D341Med (cell line): ENCODE measurements at places on chromosomes 4 and X.

- no peak for DNase-seq
Observed at GRCh38 chrX:8432396-8432795, 32.2 kb upstream of the VCX3B start.

GRCh38 chr4:6824772-6825402 is 42.4 kb downstream of the KIAA0232 start:
- DNase-seq: no peak

GRCh38 chr4:77446601-77447000 is 159.0 kb upstream of the CXCL13 start:
- DNase-seq: no peak

DNA sequence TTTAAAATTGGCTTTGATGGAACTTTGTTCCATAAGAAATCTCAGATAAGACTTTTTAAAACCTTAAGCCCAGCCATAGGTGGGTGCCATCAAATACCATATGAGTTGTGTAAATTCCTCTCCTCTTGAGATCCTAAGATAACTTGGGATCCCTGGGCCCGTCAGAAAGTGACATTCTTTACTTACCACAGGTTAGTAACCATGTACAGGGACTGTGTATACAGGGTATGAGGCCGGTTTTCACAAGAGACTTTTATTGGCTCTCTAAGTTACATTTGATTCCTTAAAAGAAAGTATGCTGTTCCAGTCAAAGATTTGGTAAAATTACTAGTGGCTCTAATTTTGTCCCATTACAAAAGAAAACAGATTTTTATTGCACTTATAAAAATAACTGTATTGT is 110.1 kb downstream of the APOOL start:
- DNase-seq: no peak

- no peak for DNase-seq
Observed at GRCh38 chrX:154419189-154419588, 7.8 kb downstream of the TAFAZZIN start.

DNA sequence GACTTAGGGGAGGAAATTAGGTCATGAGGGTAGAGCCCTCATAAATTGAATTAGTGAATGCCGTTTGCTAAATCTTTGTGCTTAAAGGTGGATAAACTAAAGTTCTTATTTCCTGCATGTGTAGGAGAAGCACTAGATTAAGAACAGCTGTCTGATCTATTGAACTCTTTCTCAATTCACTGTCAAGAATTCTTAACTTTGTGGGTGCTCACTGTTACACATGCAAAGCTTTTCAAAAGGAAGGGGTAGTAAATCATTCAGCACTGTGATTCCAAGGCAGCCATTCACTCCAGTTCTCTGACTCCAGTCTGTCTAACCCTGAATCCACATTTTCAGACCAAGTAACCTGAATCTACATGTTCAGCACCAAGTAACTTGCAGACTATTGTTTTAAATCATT is 1520.1 kb downstream of the PCDH18 start:
- no peak for DNase-seq

DNA sequence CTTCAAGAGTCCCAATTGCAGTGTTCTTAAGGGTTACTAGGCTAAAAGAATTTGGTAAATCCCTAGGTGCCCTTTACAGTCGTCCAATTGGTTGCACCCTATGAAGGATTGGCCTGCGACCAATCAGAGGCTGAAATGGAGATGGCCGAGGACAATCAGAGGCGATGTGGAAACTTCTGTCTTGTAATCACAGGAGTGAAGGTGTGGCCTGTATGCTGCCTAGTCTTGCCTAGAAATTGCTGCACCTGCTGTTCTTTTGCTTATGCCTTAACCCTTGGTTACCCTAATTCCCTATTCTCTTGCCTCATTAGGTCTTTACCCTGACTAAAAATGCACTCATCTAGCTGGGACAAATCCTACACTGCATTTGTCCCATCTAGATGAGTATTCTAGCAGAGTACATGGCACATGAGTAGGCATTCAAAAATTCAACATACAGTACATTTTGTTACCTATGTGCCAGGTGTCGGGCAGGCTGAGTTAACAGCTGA is 1.0 kb upstream of the DCK start:
- DNase-seq: no peak

- no peak for DNase-seq
Observed at GRCh38 chr4:169756971-169757574, 671 bp downstream of the HPF1 start.

GRCh38 chr4:13399257-13399656 is 84.9 kb downstream of the RAB28 start:
- no peak for DNase-seq

- DNase-seq: peak; percentile 8
Observed at GRCh38 chr4:64911846-64912245, 502.6 kb upstream of the TECRL start.

DNA sequence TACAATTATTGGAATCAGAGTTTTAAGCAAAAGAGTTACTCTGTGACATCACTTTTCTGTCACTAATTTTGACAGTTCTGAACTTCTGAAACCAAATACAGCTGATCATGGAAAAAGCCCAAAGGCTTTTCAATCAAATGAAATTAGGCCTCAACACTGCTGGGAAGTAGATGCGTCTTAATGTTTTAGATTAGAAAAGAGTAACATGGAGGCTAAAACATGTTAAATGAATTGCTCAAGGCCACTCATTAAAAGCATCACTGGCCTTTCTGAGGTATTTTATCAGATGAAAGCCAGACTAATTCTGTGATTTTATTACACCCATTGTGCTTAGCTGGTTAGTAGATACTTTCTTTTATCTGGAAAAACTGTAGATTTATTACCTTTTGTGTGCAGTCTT is 672.6 kb downstream of the CENPC start:
- no peak for DNase-seq

GRCh38 chr4:132180020-132180427 is 969.1 kb upstream of the PCDH10 start:
- no peak for DNase-seq

GRCh38 chr4:138200236-138200590 is 41.9 kb downstream of the SLC7A11 start:
- DNase-seq: no peak

DNA sequence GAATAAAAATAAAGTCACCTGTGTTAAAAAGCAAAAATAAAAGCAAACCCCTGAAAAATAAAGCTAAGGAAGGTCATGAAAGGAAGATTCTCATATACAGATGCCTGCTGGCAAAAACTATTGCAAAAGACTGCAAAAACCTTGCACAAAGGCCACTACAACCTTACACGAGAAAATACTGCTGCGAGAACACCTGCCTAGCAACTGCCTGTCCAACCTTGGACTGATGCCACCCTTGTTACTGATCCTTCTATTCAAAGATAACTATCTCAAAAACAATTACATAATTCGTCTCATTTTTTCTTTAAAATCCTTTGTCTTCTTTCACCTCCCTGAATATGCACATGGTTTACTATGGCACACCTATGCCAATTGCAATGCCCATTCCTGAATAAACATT is 49.6 kb downstream of the SLC2A9 start:
- no peak for DNase-seq

DNA sequence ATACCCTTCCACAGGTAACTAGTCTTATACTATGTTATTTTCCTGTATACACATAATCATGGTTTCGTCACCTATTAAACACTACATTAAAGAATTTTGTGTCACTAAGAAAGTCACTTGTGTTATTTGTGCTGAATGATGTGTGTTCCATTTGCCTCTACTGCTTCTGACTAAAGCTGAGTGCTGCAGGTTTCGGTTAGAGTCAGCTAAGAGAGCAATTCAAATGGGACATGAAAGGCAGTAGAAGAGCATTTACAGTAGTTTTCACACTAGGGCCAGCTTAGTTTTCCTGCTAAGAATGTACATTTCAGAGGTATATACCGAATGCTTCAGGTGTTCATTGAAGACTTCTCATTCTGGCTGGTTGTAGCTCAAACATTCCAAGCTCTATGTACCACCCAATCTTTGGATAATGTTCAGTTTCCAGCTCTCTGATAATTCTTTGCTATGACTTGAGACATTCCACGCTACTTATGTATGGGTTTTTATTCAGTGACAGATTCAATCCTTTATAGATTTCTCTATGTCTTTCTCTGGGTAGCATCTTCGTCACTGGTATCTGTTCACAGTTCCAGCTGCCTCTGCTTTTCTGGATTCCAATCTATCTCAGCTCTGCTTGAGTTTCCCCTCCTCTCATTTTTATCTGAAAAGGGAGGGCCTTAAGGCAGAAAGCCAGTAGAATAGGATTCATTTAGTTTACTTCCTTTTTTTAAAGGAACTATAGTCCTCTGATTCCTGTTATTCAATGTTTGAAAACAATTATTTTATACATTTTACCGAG is 164.4 kb downstream of the CXXC4 start:
- DNase-seq: no peak

GRCh38 chrX:154056770-154057241 is 37.1 kb upstream of the IRAK1 start:
- DNase-seq: no peak

- no peak for DNase-seq
Observed at GRCh38 chr4:100539706-100540105, 21.9 kb upstream of the EMCN start.

GRCh38 chrX:146396409-146396808 is 413.2 kb upstream of the CXorf51B start:
- DNase-seq: no peak

GRCh38 chrX:86014421-86014820 is 32.9 kb downstream of the CHM start:
- no peak for DNase-seq

- DNase-seq: no peak
Observed at GRCh38 chr4:15516494-15516893, 46.8 kb downstream of the CC2D2A start.

GRCh38 chrX:107716816-107717700 is 58.5 kb downstream of the TSC22D3 start:
- no peak for DNase-seq

DNA sequence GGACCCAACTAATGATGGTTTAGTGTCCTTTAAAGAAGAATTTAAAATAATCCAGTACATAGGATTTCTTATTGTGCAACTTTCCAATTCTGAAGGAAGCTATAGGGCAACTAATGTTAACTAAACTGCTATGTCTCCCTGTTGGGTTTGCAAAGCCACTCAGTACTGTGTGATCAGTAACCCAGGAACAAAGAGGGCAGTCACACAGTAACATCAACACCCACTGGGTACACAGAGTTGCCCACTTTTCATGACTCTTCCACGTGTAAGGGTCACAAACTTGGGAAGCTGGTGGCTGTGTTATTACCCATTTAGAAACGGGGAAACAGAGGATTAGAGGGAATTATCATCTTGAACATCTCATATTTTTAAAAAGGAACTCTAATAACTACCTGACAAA is 555.0 kb upstream of the DIPK2B start:
- no peak for DNase-seq

- DNase-seq: no peak
Observed at GRCh38 chr4:8276358-8277240, 7.0 kb downstream of the HTRA3 start.

- no peak for DNase-seq
Observed at GRCh38 chrX:41347186-41347585, 13.2 kb downstream of the DDX3X start.

DNA sequence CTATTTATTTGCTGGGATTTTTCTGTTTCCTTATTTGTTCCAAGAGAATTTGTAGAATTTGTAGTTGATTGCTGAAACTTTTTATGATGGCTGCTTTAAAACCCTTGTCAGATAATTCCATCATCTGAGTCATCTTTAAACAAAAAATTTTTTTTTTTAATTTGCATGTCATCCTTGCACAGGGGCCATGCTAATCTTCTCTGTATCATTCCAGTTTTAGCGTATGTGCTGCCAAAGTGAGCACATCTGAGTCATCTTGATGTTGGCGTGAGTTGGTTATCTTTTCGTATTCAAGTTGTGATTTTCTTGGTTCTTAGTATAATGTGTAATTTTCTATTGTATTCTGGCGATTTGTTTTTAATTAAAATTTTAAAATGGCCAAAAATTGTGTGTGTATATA is 18.7 kb upstream of the ZNF157 start:
- no peak for DNase-seq

GRCh38 chr4:7191546-7192251 is 639 bp upstream of the SORCS2 start:
- DNase-seq: no peak

DNA sequence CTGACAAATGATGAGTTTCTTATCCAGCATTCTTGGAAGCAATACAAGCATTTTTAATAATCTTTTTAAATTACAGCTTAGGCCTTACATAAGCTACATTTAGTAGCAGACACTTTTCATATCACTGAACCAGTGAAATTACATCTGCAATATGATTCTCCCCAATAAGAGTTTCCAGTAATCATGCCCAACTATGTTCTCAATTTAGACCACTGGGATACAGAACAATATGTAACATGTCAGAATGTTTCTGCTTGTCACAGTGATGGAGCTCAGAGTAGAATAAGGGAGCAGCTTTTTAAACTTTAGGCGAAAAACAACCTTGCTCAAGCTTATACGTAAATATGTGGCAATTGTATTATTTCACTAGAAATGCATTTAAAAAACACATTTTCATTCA is 1132.2 kb downstream of the FAT4 start:
- no peak for DNase-seq

GRCh38 chrX:131958724-131959123 is 64.4 kb upstream of the STK26 start:
- DNase-seq: no peak

- DNase-seq: no peak
Observed at GRCh38 chrX:118506805-118507480, 11.3 kb downstream of the DOCK11 start.

DNA sequence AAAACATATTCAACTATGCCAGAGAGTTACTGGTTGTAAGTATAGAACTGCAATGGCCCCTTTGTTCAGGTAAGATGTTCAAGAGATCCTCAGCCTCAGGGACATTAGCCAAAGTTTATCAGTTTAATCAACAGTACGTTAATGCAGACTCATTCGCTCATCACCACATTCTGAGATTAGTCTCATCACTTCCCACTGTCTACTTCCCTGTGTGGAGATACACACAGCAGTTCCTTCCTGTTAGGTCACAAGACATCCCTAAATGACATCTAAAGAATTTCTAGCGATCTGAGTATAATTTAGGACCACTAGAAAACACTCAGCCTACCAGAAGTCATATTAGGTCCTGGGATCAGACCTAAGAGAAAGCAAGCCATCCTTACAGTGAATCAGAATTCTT is 10.4 kb downstream of the SLC10A7 start:
- DNase-seq: no peak

GRCh38 chr4:68249434-68249833 is 3.9 kb upstream of the TMPRSS11B start:
- no peak for DNase-seq

DNA sequence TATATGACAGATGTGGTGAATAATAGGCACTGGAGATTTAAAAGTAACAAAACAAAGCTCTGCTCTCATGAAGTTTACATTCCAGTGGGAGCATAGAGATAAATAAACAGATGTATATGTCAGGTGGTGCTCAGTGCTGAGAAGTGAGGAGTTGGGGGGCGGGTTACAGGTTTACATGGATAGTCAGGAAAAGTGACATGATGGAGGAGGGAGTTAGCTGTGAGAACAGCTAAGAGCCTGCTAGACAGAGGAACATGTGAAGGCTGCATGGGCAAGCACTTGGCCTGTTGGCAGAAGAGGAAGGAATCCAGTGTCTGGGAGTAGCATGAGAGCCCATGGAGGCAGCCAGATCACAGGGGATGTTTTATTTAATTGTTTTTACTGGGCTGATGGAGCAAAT is 10.2 kb upstream of the TMEM156 start:
- DNase-seq: no peak

- DNase-seq: no peak
Observed at GRCh38 chrX:49166914-49167739, 4.6 kb downstream of the MAGIX start.
